ENCODE measurements at places on chromosomes 1 and 21.

DNA sequence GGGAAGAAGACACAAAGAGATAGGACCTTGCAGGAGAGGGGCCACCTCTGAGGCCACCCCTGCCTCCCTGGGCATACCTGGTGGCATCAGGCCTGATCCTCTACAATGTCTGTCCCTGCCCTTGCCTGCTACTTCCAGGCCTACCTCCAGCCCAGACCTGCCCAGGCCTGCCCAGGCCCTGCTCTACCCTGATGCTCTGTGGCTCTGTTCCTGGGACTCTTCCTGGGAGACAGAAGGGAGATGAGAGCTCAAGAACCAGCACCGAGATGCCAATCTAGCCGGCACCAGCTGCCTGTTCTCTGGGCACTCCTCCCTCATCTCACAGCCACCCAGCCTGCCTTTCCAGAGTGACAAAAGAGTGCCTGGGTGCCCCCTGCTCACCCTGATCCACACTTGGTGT is 2.7 kb downstream of the CELF3 start:
- no peak for DNase-seq

DNA sequence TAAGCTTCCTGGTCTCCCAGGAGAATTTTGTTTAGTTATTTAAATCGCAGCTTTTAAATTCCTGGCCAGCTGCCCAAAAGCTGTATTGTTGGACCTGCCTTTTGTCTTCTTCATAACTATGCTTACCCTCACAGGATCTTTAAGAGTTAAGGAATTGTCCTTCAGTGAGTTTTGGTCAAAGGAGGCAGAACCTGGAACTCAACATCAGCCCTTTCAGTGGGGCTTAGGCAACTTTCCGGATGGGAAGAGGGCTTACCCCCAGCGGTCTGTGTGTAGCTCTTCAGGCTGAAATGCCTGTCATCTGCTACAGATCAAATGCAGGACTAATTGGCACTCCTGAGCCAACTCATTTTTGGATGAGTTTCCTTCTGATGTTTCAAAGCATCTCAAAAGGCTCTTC is 402.6 kb downstream of the SIPA1L2 start:
- no peak for DNase-seq

DNA sequence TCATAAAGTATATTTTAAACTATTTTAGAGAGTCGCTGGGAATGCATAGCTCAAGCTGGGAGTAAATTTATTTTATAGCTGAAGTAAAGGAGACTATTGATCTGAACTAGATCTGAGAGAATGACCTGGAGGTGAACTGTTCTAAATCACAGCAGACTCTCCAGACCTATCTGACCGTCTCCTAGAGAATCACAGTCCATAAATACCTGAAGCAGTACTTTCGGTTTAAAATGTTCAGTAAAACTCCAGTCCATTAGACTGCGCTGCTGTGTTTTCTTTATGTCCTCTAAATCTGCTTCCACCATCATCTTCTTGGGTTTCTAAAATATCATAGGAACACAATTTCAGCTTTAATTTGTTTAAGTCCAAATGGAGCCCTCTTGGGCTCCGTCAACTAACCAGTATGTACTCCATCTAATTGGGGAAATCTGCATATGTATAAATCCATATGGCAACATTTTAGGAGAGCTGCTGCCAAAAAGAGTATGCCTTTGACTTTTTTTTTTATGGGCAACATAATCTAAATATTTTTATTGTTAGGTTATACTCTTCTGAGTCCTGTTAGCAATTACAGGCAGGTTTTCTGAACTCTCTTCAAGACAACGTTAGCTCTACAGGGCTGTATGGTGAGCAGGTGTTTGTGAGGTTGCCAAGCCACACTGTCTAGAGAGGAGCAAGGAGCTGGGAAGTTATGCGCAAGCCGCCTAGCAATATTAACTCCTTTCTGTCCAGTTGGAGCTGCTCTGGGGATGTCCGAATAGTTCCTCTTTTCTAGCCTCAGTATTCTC is 111.2 kb downstream of the SPAG17 start:
- no peak for DNase-seq

DNA sequence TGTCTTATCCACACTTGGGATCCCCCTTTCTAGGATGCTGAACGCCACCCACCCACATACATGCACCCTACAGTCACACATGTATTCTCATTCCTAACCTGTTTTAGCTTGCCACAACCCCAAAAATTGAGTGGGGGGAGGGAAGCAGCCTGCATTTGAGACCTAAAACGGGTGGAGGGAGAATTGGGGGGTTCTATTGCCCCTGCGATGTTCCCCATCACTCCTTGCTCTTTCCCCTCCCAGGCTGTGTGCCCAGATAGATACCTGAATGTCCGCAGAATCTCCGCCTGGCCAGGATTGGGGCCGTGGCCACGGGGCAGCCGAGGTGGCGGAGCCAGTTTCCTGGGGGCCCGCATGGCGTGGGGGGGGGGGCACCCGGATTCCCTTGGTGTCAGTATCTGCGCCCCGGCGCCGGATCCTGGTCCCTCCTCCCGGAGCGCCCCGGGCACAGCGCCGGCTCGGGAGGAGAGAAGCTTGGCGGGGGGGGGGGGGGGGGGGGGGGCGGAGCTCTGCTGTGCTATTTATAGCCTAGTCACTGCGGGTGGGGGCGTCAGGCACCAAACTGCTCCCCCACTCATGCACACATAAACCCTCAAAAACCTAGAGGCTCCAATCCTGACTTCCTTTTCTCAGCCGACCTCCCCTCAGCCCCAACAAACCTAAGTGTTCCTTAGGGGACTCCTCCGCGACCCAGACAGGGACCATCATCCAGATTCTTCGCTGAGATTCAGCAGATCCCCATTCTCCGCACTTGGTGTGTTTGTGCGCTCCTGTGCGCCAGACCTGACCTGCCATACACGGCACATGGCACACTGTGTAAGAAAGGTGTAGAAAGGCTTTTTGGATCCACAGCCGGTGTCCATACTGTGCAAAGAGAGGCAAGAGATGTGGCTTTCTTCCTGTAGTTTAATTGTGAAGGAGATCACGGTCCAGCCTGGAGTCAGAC is 1.9 kb downstream of the ANKRD34A start:
- no peak for DNase-seq

- no peak for DNase-seq
These were observed 7.0 kb downstream of the NFIA start for GRCh38 chr1:61089338-61089737.

DNA sequence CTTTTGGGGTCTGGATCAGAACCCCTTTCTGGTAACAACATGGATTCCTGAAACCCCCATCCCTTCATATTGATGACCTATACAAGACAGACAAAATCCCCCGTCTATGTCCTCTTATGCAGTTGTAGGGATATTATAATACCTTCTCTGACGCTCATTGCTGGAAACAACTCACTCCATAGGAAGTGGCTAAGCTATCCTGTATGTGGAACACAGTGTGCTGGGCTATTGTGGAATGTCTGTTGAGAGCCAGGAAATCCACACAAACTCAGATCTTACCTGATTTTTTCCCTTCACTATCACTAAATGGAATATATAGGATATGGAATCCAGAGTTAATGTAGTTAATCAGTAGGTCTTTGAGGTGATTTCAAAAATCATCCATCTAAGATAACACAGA is 17.7 kb upstream of the PIK3R3 start:
- DNase-seq, result no peak

GRCh38 chr1:54849219-54850068 is 37.6 kb downstream of the DHCR24 start:
- no peak for DNase-seq

GRCh38 chr1:16082283-16083038 is 9.0 kb upstream of the FAM131C start:
- DNase-seq, result peak; percentile 71

GRCh38 chr1:165371588-165372225 is 15.2 kb upstream of the LMX1A start:
- DNase-seq, result peak; percentile 47

- DNase-seq, result peak; percentile 43
These were observed 141.3 kb downstream of the ROR1 start for GRCh38 chr1:63915121-63915520.

- no peak for DNase-seq
These were observed 33.3 kb upstream of the CD1D start for GRCh38 chr1:158147401-158147800.

DNA sequence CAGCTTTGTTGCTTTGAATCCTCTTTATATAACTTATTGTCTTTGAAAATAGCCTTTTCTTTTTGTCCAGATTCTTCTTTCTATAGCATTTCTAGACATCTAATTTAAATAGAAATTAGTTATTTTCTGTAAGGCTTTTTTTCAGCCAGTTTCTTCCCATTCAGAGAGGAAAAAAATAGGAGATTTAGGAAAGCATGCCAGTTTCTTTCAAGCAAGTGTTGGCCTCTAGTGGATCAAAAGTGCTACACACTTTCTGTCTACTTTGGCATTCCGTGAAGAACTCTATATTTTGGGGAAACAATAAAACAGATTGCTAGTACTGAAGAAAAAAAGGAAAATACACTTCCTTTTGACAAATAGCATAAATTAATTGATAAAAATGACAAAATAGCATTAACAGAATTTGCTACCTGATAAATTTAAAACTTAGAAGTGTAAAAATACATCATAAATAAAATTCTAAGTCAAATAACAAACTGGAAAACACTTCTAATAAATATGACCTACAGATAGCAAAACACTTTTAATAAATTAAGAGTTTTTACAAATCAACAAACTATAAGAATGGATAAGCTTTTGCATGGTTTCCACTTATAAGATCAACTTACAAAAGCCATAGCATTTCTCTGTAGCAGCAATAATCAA is 13.1 kb upstream of the EXO1 start:
- peak; percentile 72 for DNase-seq

GRCh38 chr21:41232013-41232412 is 64.1 kb downstream of the BACE2 start:
- DNase-seq, result no peak

DNA sequence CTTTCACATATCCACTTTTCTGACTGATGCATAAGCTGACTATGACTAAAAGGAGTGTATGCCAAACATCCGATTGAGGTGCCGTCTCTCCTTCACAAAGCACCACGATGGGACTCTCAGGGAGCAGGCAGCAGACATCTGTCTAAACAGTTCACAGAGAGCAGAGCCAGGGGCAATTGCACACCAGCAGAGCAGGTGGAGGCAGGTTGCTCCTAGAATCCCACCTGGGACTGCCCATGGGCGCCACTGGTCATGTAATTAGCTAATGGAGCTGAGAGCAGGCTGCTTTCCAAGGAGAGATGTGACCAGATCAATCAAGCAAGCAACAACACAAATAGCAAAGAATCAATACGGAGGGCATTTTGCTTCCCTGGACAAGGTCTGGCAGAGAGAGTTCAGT is 30.5 kb upstream of the COA6 start:
- no peak for DNase-seq

GRCh38 chr1:156632355-156632754 is 9.6 kb upstream of the BCAN start:
- DNase-seq, result no peak

DNA sequence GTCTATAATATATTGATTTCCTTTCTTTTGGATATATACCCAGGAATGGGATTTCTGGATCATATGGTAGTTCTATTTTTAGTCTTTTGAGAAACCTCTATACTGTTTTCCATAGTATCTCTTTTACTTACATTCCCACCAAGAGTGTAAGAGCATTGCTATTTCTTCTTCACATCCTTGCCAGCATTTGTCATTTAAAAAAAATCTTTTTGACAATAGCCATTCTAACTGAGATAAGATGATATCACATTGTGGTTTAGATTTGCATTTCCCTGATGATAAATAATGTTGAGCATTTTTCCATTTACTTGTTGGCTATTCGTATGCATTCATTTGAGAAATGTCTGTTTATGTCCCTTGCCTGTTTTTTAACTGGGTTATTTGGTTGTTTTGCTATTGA is 467.4 kb downstream of the COL11A1 start:
- DNase-seq, result peak; percentile 11

DNA sequence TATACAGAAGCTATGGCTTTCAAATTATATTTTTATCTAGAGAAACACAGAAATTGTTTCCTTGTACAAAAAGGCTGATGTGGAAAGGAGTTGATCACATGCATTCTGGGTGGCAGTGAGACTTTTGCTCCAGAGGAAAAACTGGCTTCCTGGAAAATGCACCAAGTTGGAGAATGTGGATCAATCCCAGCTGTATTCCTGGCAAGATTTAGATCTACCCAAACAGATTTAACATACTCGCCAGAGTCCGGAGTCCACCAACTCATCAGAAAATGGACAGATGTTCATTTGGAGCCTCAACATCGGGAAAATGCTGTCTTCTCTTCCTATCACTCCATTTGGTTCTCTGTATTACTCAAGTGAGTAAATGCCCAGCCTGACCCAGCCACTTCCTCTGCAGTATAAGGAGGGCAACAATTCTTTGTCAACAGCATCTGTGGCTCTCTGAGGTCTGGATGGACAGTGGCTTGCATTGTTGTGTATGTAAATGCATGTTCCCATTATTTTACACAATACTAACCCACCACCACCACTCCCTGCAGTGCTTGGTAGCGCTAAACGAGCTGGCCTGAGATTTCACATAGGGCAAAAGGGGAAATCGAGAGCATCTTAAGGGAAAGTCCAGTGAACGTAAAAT is 226.2 kb upstream of the IRF2BP2 start:
- DNase-seq, result no peak
